ENCODE measurements at places on chromosomes 2 and 18. TPM values are rescaled to one million over a fixed set of nuclear protein-coding genes. Genes with fewer than 3 reads are reported as not detected.

NCKAP5 gene
- total RNA-seq: 3.2 TPM

CFC1 gene
- not detected for total RNA-seq

HOXD13 gene
- total RNA-seq: 0.36 TPM

KYNU gene
- 1.1 TPM for total RNA-seq

COLEC12 gene
- total RNA-seq: not detected

DSG4 gene
- 0.04 TPM for total RNA-seq

CCDC102B gene
- total RNA-seq: 2.2 TPM

WNT10A gene
- total RNA-seq: 0.40 TPM

SLC5A7 gene
- total RNA-seq: 0.06 TPM

CFAP210 gene
- total RNA-seq: not detected

DNA sequence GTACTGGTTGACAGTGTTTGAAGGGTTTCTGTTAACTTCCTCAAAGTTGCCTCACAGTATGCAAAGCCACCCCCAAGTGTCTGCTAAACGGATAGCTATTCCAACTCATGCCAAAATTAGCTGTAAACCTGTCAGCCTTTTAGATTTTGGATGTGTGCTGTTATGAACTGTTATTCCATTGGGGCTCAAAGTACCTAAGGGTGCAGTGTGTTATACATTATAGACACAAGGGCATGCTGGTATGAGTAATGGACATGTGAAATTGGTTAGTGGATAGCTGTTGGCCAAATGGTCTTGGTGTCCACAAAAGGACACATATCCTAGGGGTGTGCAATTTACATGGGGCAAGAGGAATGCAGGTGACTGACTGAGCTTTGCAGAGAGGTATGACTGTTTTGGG lies 33.7 kb upstream of the CCBE1 start:
- DNase-seq: no peak

DNA sequence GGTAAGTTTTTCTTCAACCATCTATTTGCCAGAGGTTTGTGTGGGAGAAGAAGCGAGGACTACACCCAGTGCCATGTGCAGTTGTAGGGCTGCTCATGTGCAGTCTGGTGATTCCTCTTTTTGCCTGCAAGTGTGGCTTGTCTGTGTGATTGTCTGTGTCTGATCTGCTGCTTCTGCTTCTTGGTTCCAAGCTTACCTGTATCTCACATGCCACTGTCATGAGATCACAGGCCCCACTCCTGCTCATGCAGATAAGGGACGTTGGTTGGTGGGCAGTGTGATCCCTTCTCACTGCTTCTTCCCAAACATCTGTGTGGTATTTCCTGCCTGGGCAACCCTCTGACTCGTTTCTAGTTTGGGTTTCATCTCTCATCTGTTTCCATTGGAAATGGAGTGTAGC lies 27.1 kb downstream of the RRM2 start:
- DNase-seq: no peak

DNA sequence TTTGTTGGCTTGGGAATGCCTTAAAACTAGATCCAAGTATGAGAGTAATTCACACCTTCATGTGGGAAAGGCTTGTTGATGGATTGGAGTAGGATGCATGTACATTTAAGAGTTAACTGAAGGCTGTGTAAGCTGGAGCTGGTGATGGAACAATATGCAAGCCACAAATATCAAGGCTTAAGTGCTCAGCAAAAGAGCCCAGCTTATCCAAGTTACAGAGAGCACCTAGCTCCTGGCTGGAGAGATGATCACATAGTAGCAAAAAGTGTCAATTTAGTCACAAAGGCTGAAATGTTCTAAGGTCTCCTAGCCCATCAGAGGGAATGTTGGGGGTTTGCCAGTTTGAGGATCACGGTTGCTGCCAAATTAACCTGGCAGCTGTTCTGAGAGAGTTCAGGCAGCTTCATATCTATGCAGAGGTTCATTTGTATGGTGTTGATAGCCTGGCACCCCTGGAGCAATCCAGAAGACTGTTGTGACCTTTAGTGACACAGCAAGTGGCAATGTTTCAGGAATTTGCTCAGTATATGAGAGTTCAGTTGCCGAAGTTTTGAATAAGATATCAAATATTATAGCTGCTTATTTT lies 228.2 kb downstream of the DOK6 start:
- no peak for DNase-seq

- DNase-seq: no peak
Observed at GRCh38 chr2:172924097-172924660, 151.5 kb upstream of the MAP3K20 start.

DNA sequence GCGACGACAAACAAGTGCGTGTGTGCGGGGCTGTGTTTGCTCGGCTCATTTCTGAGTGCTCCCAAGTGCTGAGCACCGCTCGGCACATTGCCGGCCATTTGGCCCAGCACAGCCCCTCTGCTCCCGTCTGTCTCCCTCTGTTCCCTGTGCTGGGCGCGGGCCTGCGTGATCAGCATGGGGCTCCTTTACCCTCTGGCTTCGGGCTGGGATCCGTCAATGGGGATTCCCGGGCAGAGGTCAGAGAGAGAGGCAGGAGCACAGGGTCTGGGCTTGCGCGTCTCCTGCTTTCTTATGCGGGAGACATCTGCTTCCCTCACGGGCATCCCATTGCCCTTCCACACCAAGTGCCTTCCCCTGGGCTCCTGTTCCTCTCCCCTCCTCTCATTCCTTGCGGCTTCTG lies 234.0 kb downstream of the ACKR3 start:
- no peak for DNase-seq

DNA sequence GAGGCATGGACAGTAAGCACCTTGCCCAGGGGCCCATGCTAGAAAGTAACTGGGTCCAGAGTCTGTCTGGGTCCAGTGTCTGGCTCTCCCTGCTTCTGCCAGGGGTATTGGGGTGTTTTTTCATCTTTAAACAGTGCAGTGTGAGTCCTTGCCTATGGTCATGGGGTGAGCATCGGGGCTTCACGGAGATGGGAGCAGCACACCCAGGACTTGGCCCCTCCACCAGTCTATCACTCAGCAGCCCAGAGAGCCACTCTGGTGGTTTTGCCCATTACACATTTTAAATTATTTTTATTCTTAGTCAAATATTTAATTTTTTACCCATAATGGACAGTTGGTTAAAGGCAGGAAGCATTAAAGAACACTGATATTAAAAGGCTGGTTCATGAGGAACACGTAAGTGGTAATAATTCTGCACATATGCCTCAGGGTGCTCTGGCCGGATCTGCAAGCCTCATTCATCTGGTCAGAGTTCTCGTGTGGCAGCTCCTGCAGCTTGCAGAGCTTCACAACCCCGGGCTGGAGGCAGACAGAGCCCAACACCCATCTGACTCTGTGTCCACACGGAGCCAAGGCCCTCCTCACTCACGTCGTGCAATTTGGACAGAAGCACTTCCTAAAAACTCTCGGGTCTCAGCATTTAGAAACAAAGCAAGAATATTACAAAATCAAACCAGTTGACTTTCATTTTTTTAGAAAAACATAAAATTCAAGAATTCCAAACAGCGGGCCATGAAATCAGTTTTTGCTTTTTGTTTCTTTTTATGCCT lies 204.1 kb downstream of the CTIF start:
- DNase-seq: no peak

DNA sequence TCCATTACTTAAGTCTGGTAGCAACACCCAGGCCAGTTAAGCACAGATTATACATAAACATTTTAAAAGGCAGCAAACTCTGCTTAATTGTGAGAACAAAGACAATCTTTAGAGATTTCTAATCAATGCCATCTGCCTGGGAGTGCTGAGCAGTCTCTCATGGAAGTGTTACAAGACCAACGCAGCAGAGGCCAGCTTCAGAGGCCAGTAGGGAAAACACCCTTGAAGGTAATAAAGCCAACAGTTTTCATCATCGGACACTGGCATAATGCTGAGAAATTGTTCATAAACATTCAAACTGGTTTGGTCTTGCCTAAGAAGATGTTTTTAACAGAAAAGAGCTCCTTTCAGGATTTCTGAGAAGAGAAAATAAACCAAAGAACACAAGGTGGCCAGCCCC lies 35.0 kb downstream of the EPB41L3 start:
- no peak for DNase-seq

DNA sequence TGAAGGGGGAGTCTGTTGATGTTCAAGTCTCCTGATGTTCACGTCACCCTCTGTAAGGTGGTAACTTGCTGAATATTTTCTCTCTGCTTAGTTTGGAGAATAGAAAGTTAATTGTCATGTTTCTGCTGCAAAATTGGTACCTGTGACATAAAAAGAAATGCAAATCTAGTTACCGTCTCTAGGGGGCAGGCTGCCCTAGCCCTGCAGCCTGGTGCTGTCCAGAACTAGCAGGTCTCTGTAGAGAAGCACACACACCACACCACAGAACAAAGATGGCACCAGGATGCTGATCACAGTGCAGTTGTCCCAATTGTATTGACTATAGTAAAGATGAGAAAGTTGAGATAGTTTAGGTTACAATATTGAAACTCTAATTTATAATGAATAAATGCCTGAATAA lies 47.0 kb downstream of the SLC9A4 start:
- DNase-seq: peak; percentile 45

DNA sequence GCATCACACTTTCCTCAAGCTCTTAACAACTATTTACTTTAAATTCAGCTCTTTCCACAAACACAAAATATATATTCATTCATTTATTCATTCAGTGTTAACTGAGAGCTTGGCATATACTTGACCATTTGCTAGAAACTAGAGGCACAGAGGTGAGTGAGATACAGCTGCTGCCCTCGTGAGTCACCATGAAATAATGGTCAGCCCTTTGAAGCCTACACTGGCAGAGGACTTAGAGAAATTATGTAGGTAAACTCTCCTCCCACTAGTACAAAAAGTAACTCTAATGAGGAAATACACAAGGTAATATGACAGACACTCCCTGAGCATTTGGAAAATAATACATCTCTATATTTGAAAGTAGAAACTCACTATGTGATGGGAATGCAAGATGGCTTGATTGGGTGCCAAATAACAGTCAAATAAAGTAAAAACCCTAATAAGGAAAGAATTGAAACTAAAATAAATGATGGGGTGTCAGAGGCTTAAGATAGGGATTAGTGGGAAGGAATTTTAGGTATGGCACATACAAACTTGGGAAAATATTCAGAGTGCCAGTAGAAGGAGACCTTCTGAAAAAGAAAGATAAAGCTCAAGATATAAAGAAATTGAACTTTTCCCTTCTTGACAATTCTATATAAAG lies 61.1 kb downstream of the ANTXR1 start:
- peak; percentile 11 for DNase-seq

DNA sequence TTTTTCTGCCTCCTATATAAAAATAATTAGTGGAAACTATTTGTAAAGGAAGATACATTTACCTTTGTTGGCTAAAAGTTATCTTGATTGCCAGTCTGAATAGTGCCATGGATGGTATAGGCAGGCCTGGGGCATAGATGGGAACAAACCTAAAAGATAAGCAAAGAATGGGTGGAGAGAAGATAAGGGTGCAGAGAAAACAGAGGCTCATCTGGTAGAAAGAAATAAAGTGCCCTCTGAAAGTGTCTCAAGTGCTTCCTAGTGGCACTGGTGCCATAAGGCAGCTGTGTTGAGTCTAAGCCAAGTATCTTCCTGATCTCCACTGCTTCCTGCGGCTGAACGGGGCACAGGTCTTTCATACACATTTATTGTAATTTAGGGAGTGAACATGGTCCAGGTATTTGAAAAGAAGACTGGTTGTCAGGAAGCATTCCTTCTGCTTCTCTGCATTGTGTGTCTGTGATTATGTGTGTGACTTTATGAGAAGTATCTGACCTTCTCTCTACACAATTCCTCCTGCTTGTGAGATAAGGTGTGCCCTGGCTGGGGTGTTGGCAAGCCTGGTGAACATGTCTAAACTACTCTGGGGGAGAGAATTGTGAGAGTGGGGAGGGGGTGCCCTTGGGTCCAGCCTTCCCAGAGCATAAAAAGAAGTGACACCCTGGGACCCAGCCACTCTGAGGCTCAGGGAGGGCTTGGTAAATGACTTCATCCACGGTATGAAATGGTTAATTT lies 280.5 kb downstream of the CAMKMT start:
- DNase-seq: no peak

DNA sequence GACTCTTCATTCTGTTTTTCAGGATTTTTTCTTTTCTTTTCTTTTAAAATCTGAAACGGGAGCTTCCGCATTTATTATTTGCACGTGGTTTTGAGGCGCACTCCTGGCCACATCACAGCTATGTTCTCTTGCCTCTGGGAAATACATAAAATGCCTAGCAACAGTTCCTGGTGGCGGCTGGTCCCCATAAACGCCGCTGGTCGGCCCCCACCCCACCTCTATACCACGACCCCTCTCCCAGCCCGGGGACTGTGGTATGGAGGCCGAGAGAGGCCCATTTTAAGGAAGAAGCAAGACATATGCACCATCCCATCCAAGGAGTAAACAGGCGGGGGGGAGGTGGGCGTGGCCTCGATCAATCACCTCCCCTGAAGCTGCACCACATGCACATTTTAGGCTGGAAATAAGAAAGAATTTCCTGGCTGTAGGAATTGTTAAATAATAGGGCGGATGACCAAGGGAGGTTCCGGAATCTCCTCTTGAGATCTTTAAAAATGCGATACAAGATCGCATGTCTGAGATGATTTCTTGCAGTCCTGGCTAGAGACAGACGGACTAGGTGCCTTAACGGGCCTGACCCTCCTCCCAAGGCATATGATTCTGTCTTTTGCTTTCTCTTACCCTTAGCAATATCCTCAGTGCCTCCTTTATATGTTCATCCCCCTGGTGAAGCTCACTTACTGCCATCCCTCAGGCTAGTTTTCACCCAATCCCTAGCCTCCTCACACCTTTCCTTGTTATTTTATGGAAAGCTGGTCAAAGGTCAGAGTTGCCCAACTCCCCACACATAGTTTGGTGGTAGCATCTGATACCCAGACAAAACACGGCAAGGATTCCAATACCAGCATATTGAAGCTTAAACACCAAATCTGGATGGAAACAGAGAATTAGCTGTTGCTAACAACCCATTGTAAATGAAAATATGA lies 82.4 kb downstream of the BCL2 start:
- peak; percentile 12 for DNase-seq

DNA sequence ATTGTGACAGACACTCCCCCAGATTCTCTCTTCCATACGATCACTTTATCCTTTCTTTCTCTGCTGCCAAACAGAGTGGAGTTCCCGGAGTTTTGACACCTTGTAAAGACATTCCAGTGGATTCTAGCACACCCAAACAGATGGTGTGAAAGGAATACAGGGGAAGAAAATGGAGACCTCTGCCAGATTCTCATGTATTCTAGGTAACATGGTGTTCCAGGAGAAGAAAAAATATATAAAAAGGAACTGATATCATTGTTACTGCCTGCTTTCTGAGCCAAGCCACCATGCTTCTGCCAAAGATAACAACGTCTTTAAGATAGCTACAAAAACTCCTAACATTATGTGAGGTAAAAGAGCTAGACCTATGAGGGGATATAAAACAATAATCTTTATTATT lies 136.5 kb downstream of the TXNL1 start:
- no peak for DNase-seq

GRCh38 chr2:173205375-173205774 lies 129.7 kb downstream of the MAP3K20 start:
- DNase-seq: no peak

- DNase-seq: no peak
Observed at GRCh38 chr18:55654986-55655385, 67.0 kb upstream of the TCF4 start.

GRCh38 chr18:48300463-48300961 lies 108.7 kb downstream of the ZBTB7C start:
- peak; percentile 5 for DNase-seq

- DNase-seq: peak; percentile 47
Observed at GRCh38 chr18:77899972-77900754, 650.5 kb downstream of the GALR1 start.

- DNase-seq: no peak
Observed at GRCh38 chr2:149828520-149829210, 241.1 kb upstream of the MMADHC start.

Data from PC-3 (cell line).